ENCODE measurements at places on chromosomes 1 and 21.

DNA sequence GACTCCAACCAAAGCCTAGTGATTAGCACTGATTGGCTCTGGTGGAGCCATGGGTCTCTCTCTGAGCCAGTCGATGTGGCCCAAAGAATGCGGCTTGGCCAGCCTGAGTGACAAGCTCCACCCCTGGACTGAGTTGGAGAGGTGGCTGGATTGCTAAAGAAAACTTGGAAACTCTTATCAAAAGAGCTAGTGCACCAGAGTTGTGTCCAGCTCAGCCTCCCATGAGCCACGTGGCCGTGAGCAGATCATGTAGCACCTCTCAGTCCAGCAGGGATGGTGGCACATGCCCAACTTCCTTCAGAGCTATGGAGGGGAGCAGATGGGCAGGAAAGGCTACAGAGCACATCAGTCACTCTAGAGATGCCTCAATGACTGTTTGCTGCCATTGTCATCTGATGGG is 142.8 kb upstream of the VAMP3 start:
- DNase-seq: no peak

GRCh38 chr1:226576601-226577000 is 28.0 kb downstream of the STUM start:
- DNase-seq: no peak

DNA sequence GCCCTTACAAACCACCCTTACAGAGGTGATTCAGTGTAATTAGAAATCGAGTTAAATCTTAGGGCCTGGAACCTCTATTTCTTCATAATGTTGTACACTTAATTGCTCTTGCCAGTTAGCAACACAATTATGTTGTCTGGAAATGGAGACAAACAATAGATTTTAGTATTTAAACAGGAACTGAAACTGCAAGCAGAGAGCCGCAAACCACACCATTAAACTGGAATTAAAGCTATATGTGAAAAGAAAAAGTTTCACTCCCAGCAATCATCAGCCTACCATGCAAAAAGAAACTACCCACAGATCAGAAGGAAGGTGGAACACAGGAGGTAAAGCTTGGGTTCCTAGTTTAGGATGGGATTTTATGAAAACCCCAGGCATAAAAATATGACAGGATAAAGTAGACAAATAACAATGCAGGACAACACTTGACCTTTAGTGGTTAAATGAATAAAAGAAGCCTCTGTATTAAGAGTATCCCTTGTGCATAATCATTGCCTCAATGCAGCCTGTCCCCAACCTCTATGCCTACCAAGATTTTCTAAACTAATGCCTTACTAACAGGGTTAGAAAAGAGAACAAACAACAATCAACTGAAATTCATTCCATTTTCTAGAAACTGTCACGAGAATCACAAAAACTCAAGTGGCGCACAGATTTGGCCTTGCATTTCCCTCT is 304.3 kb upstream of the ESRRG start:
- DNase-seq: no peak

DNA sequence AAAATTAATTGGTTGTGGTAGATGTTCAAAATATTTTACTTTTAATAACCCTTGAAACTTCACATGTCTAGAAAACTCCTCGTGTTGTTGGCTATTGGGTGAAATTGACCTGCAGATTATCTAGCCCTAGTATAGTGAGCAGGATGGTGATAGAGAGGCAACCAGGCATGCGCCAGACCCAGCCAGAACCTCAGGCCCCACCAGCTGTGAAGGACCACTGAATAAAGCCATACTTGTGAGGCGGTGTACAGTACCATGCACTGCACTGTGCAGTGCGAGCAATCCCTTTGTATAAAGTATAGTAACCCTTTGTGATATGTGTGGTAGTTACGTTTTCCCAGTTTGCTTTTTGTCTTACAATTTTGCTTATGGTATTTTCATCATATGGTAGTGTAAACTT is 8.5 kb downstream of the TTF2 start:
- DNase-seq: no peak

DNA sequence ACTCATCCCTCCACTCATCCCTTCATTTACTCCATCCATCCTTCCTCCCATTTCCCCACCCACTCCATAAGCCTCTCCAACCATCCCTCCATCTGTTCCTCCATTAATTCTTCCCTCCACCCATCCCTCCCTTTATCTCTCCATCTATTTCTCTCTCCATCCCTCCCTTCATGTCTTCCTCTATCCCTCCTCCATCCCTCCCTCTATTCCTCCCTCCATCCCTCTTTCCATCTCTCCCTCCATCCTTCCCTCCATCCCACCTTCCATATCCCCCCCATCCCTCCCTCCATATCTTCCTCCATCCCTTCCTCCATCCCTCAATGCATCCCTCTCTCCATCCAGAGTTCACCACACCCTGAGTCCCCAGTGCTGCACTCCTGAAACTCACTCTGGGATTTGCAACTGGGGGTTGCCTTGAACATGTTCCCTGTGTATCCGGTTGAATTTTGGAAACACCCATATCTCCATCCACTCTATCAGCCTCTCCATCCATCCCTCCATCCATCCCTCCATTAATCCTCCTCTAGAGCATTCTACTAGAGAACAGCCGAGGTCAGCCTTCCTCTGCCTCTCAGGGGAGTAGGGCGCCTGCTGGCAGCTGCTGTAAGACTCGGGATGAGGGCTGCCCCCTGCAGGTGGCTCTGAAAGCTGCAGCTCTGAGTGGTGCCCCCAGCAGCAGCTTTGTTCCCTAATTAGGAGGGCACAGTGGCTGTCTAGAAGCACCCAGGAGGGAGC is 39.4 kb downstream of the ABCG1 start:
- peak; percentile 72 for DNase-seq

Measured in anterior cingulate cortex (tissue), 58 donors.